ENCODE measurements at places on chromosomes 12 and 14. TPM values are rescaled to one million over a fixed set of nuclear protein-coding genes. Genes with fewer than 3 reads are reported as not detected.

Gene PPP1R36
- total RNA-seq = 0.16 TPM

Gene SERPINA3
- 5,211 TPM for total RNA-seq

Gene FZD10
- total RNA-seq = not detected

DNA sequence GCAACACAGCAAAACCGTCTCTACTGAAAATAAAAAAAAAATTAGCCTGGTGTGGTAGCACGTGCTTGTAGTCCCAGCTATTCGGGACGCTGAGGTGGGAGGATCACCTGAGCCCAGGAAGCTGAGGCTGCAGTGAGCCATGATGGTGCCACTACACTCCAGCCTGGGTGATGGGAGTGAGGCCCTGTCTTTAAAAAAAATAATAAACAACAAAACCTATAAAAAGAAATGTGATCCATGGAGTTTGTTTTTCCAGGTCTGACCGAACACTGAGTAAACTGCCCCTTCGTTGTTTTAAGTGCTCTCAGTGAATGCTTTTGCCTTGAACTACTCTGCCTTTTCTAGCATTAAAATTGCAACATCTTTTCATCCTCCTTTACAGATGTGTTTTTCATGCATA, 76.8 kb downstream of the TESC start:
- no peak for DNase-seq

DNA sequence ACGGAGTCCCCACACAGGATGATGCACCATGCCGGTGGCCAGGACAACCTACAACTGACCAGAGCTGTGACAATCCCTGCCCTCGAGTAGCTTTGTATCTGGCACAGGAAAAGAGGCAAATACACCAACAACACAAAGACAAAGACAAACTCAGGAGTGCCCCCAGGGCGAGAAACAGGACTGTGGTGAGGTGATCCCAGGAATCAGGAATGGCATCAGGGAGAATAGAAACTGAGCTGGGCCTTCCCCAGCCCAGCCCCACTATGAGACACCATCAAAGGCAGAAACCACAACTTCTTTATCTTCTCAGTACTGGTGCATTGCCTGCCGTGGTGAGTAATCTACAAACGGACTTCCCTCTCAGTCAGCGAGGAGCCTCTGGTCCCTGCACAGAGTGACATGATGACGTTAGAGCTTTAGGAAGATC, 157.7 kb downstream of the TTC7B start:
- DNase-seq = no peak

DNA sequence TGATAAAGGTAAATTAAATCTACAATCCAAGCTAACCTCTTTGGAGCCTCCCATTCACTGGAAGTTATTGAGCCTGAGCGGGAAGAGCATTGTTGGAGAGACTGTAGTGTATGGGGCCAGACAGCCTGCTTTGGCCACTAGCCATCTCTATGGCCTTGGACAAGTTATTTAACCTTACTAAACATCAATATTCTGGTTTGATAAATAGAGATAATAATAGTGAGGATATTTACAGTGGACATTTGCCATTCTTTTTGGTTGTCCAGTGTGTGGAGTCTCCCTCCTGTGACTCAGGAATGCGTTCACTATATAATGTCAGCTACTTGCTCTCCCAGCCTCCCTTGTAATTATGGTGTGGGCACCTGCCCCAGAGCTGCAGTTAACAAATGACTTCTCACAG, 216.1 kb downstream of the SLC38A4 start:
- no peak for DNase-seq

DNA sequence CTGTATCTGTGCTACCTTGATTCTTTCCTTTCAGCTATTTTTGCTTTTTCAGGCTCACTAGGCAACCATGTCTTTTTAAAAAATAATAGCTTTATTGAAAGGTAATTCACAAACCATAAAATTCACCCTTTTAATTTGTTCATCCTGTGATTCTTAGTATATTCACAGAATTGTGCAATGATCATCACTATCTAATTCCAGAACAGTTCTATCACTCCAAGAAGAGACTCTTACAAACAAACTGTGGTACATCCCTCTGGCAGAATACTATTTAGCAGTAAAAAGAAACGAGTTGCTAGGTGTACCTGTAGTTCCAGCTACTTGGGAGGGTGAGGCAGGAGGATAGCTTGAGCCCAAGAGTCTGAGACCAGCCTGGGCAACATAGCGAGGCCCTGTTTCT, 14.8 kb downstream of the CREBL2 start:
- DNase-seq = no peak

DNA sequence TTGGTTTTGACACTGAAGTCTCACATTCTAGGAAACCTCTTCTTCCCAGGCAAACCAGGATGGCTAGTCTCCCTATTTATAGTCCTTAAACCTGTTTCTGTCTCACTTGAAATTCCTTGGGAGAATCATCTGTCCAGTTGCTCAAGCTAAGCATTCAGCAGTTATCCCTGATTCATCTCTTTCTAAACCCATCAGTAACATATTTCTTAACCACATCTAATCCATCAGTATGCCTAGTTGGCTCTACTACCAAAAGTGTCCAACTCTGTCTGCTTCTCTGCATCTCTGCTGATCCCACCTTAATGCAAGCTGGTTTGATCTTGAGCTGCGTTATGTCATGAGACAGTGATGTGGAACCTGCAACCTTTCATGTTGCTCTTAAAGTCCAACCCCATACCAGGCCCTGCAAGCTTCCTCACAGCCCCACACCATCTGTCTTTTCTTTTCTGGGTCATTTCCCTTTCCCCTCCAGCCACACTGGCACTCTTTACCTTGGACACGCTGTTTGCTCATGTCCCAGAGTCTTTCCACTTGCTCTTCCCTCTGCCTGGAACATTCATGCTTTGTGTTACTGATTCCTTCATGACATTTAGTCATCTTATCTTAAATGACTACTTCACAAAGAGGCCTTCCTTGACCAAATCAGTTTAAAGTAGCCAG, 380.8 kb upstream of the RGS6 start:
- no peak for DNase-seq

- no peak for DNase-seq
Measured at GRCh38 chr12:111715279-111715678, 29.4 kb downstream of the ACAD10 start.

GRCh38 chr12:4268329-4269181, 5.0 kb upstream of the CCND2 start:
- DNase-seq = no peak

DNA sequence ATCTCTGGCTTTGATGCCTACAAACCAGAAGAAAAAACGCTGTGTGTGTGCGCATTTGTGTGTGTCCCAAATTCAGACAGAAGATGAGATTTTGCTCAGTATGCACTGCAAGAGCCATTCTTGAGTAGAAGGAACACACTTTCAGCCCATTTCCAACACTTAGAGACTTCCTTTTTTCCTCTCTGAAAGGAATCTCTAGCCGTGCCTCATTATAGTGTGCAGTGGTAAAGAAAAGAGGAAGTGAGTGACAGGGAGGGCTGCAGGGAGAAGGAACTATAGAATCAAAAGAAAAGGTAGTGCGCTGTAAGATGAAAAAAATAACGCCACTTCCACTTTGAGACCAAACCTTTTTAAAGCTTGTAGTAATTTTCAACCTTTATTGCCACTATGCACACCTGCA, 1400.9 kb upstream of the FLRT2 start:
- no peak for DNase-seq

- no peak for DNase-seq
Measured at GRCh38 chr12:121446750-121447149, 46.8 kb downstream of the RNF34 start.

DNA sequence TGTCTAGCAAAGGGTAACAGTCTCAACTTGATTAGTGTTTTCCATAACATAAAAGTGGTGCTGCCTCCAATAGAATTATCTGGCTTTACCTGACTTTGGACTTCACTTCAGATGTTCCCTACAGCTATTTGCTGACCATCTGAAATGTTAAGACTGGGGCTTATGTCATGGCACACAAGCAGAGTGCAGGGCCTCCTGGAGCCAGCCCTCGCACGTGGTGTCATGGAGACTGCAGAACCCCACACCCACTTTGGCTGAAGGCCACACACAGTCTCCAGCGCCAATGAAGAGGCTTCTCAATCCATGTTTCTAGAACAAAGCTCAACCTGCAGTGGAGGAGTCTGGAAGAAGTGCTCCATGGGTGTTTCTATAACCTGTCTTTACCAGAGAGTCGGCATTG, 169.6 kb upstream of the FRMD6 start:
- no peak for DNase-seq

- DNase-seq = no peak
Measured at GRCh38 chr14:22472935-22473854, 115.8 kb downstream of the DAD1 start.

GRCh38 chr12:56391721-56392120, 29.1 kb upstream of the APOF start:
- DNase-seq = no peak

Measured in right lobe of liver (tissue), 6 donors.